Activated CD4-positive, alpha-beta T cell treated with anti-CD3 and anti-CD28 coated beads for 36 hours (primary cell): ENCODE measurements at places on chromosomes 5 and 9.
A peak's percentile ranks its signal among the peaks of the same experiment; 100 is the strongest.

DNA sequence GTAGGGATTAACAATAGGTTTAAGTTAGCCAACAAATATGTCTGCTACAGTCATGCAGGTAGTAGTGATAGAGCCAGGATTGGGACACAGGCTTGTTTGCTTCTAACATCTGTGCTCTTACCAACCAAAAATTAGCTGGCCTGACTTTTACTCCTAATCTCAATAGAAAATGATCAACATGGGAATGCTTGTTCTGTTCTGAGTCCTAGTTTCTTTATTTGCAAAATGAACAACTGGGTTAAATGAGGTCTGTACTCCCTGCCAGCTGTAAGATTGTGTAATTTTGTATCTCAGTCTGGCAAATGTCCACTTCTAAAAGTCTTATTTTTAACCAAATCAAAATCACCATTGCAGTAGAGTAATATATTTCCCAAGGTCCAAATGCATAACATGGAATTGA lies 216.8 kb downstream of the NMUR2 start:
- no peak for DNase-seq

DNA sequence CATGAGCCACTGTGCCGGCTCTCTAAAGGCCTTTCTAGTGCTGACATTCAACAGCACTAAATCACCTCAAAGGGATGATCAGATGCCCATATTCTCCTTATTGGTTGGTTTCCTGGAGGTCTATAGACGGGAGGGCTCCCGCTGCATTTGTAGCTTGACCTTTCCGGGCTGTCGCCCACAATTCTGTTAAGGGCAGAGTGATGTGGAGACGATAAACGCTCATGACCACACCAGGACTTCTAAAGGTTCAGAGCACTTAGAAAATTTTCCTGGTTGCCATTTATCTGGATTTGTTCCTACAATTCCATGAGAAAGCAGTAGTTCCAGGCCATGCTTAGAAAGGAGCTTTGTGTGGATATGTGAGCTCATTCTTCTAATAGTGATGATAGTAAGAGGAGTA lies 170.3 kb downstream of the SLC12A2 start:
- no peak for DNase-seq

- no peak for DNase-seq
These were observed 115.3 kb upstream of the PCSK5 start for GRCh38 chr9:75775166-75775565.

DNA sequence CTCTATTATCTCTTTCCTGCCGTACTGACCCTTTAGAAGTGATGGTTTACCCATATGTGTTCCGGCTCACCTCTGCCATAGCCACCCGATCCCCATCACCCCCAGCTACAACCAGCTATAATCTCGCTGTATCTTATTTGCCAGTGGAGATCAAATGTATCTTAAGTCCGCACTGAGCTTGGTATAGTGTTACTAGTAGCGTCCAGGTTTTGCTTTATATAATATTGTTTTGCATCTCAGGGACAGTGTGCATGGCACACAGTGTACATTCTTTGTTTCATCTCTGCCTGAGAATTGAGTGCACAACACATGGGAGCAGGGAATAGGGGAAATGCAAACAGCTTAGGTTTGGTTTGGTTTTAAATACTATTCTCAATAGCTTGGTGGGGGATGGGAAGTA lies 135.8 kb upstream of the SNX2 start:
- DNase-seq = no peak

DNA sequence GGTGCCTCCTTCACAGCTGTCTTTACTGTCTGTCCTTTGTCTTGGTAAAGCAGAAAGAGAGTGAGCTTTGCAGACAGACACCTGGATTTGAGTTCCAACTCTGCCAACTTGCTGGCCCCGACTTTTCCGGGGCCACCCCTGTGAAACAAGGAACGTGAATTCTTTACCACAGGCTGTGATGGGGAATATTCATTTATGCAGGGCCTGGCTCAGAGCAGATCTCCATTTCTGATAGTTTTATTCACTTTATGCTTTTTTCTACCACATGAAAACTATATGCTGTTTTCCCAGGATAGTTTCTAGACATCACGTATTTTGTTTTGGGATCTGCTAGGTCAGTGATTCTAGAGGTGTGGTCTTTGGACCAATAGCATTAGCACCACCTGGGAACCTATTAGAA lies 211.8 kb downstream of the GRIA1 start:
- no peak for DNase-seq

DNA sequence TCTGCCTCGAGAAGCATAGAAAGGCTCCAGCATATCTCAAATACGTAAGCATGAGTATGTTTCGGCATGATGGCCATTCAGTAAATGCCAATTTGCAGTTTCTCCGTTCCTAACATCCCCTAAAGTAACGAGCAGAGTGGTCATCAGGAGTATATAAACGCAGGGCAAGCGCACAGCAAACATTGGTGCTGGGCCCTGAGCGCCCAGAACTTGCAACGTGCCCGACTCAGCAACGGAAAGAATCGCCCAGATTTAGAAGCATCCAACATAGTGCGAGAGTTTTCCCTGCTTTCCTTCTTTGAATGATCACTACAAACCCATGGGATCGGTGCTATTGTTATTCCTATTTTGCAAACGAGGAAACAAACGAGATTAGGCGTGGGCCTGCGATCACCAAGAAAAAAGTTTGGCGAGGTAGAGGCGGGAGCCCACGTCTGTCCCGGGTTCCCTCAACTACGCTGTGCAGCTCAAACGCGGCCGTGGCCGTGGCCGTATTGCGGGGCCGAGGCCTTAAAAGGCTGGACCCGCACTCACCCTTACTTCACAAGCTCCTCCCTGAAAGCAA lies 505 bp downstream of the RPS14 start:
- DNase-seq = peak; percentile 35

DNA sequence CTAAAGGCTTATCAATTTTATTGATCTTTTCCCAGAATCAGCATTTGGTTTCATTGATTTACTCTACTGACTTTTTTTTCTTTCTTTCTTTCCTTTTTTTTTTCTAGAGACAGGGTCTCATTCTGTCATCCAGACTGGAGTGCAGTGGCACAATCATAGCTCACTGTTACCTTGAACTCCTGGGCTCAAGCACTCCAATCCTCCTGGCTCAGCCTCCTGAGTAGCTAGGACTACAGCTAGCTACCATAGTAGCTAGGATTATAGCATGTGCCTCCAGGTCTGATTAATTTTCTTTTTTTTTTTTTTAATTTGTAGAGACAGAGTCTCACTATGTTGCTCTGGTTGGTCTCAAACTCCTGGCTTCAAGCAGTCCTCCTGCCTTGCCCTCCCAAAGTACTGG lies 11.7 kb downstream of the MLANA start:
- DNase-seq = no peak

GRCh38 chr5:1808439-1808838 lies 7.2 kb downstream of the NDUFS6 start:
- DNase-seq = no peak

DNA sequence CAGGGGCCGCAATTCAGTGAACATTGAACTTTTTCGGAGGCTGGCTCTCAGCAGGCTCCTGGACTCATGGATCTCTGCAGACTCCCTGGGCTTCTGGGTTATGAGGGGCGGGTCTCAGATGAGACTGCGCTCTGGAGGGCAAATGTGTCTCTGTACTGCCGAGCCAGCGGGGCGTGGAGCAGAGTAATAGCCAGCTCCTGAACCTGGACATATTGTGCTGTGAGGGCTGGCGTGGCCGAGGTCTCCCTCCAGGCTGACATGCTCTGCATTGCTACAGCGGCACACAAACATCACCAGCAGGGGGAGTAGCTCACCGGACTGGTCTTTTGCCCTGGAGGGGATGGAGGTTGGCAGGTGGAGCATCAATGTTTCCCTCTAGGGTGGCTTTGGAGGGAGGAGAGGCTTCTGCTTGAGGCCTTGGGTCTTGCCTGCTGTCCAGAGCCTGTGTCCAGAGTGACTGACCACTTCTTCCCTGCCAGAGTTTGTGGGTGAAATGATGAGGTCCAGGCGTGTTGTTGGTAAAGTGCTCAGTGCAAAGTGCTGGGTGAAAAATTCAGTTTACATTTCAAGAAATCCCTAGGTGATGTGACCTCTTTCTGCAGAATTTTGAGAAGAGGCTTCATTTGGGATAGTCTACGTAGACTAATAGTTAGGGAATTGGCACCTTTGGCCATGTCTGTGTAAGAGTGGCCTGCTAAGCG lies 10.9 kb upstream of the GADD45G start:
- DNase-seq = peak; percentile 81

DNA sequence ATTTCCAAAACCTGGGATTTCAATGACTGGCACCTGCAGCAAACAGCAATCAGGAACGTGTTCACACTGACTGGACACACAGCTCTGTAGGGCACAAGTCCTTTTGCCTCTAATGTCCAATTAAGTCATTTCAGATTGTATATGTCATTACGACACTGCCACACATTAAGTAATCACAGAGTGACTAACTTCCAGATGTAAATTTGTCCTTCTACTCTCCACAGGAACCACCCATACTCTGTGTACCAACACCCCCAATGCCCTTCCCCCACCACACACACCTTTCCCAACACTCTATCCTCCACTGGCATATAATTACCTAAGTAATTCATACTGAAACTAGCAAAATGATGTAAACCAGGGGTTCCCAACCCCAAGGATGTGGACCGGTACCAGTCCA lies 30.5 kb downstream of the LARS1 start:
- DNase-seq = no peak

- no peak for DNase-seq
These were observed 111.5 kb upstream of the FSTL4 start for GRCh38 chr5:133723651-133724366.

DNA sequence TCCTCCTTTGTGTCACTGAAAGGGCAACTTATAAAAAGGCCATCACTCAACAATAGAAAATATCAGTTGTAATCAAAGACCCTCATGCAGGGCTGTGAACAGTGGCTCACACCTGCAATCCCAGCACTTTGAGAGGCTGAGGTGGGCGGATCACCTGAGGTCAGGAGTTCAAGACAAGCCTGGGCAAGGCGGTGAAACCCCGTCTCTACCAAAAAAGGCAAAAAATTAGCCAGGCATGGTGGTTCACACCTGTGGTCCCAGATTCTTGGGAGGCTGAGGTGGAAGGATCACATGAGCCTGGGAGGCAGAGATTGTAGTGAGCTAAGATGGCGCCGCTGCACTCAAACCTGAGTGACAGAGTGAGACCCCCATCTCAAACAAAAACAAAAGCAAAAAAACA lies 24.7 kb downstream of the GLDC start:
- DNase-seq = no peak

DNA sequence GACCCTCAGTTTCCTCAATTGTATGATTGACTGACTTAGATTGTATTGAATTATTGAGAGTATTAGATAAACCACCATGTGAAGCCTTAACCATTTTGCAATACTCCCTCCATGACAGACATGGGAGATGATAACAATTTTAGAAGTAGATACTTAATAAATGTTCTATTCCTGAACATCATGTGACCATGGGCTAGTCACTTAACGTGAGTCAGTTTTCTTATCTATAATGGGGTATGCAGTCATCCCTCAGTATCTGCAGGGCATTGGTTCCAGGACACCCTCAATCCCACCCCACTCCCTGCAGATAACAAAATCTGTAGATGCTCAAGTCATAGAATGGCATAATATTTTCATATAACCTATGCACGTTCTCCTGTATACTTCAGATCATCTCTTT lies 31.0 kb downstream of the SNX18 start:
- DNase-seq = no peak

DNA sequence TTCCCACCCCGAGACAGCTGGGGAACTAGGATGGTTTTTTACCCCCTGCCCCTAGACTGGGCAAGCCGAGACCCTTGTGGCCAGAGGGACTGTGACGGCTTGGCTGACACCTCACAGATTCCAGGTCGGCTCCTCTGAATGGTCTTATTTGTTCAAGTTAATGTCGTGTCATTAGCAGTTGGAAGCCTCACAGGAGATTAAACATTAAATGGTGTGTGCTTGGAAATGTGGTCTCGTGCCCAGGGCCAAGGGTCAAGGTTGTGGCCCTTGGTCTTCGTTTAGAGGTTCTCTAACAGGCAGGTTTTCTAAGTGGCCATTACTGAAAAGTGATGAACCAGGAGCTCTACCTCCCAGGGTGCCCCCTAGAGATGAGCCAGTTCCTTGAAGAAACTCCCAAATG lies 61.2 kb upstream of the RXRA start:
- DNase-seq = no peak

DNA sequence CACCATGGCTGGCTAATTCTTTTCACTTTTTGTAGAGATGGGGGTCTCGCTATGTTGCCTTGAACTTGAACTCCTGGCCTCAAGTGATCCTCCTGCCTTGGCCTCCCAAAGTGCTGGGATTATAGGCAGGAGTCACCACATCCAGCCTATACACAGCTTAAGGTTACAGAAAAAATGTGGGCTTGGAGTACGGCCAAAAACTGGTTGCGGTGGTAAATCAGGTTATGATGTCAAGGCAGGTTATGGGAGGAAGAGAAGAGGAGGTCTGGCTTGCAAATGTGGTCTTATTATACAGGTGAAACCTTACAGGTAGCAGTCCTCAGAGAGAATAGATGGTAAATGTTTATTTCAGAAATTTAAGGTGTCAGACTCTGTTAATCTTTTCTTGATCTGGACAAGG lies 30.7 kb upstream of the SYK start:
- DNase-seq = no peak

DNA sequence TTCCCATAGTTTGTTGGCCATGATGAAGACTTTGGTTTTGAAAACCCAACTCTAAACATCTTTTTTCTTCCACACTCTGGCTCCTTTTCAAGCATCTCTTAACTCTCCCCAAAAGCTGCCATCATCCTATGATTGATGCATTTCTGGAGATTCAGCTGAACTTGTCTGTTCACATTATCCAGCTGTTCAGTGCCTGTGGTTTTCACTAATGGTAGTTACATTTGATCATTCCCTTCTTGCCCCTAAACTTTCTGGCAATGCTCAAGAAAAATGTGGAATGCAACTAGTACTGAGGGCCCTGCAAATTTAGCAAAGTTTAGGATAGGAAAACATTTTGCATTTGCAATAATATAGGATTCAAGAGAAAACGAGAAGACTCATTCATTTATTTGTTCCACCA lies 267.5 kb downstream of the ENC1 start:
- no peak for DNase-seq

DNA sequence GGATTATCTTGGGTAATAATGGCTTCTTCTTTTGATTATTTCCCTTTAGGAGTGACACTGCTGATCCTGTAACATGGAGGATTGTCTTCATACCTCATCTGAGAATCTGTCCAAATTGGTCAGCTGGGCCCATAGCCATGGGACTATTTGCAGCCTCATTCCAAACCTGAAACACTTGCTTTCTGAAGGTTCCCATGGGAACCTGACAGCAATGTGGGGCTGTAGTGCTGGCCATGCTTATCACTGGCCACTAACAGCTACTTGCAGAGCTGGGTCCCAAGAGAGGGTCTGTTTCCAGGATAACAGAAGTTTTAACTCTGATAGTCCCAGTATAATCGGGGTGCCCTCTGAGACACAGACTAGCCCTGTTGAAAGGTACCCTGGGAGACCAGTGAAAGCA lies 87.4 kb downstream of the KIAA1958 start:
- DNase-seq = no peak

- no peak for DNase-seq
These were observed 7.1 kb downstream of the MAT2B start for GRCh38 chr5:163512526-163512925.

DNA sequence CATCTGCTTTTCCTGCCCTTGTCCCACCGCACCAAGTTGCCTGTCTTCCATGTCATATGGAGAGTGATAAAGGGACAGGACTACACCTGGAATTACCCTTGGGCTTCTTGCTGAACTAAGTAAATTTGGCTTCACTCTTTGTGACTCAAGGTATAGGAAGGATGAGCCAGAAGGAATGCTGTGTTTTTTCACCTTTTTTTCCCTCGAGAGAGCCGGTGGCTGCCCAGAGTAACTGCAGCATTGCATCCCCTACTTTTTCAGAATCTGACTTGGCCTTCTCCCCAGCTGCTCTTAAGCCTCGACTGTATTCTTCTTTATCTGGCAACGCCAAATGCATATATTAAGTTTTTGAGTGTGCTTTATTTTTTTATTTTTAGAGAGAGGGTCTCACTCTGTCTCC lies 38.4 kb downstream of the RCL1 start:
- no peak for DNase-seq
